T-helper 1 cell (primary cell): ENCODE measurements at places on chromosomes 5 and 9.

- DNase-seq, result no peak
Measured at GRCh38 chr5:14954616-14955343, 83.2 kb upstream of the ANKH start.

DNA sequence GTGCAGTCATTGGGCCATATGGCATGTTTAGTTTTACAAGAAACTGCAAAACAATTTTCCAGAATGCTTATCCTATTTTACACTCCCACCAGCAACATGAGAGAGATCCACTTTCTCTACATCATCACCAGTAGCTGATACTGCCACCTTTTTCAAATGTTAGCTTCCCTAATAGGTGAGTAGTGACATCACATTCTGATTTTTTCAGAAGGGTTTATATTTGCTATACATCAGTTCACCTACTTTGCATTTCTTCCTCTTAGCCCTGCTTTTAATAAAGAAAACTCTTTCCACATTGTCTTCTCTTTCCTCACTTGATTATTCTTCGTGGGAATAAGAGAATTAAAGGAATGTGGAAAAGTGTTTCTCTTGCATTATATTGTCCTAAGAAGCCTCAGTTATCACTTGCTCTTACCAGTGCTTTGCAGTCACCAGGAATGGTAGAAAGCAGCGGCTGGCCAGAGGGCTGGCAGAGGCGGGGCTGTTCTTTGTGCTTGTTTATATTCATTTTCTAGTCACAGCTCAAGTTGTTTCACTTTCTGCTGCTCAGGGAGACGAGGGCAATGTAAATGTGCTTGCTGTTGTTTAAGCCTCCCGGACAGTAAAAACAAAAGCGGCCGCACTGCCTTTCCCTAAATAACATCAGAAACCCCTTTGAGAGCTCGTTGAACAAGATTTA is 164.8 kb downstream of the HSD17B3 start:
- no peak for DNase-seq

- no peak for DNase-seq
Measured at GRCh38 chr5:109373932-109374331, 35.8 kb downstream of the PJA2 start.

DNA sequence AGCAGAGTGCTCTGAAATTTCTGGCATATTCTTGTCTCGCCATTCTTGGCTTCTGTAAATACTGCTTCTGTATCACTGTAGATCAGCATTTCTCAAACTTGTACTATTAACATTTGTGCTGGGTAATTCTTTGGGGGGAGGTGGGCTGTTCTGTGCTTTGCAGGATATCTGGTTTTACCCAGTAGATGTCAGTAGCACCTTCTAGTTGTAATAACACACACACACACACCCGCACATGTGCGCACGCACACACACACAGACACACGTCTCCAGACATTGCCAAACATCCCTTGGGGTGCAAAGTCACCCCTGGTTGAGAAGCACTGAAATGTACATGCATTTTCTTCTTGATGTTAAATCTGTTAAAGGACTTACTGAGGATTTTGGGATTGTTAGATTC is 304.1 kb downstream of the MAT2B start:
- no peak for DNase-seq

DNA sequence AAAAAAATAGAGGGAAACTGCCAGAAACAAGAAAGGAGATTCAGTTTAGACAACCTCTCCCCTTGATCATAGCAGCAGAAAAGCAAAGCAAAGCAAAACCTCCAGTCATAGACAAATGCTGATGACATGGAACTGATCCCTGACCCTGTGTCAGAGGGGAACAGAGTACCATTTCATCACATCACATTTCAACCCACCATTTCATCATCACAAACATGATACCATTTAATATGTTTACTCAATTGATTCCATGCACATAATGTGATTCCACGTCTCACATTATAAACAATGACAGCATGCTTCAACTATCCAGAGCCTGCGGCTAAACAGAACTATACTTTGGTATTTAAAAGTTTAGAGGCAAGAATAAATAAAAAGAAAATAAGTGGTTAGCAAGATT is 28.7 kb upstream of the ACOT12 start:
- no peak for DNase-seq

DNA sequence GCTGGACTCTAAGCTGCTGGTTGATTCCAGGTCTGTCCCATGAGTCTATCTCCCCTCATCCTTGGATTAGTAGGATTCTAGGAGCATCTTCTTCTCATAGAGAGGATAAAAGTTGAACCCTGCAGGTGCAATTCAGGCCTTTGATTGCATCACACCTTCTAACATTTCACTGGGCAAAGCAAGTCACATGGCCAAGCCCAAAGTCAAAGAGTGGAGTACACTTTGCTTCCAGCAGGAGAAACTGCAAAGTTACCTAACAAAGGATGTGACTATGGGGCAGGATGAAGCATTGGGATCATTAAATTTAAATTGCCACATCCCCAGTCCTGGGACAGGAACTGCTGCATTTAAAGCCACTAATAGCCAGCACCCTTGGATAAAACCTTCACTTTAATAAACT is 51.0 kb upstream of the EGFLAM start:
- DNase-seq, result no peak

DNA sequence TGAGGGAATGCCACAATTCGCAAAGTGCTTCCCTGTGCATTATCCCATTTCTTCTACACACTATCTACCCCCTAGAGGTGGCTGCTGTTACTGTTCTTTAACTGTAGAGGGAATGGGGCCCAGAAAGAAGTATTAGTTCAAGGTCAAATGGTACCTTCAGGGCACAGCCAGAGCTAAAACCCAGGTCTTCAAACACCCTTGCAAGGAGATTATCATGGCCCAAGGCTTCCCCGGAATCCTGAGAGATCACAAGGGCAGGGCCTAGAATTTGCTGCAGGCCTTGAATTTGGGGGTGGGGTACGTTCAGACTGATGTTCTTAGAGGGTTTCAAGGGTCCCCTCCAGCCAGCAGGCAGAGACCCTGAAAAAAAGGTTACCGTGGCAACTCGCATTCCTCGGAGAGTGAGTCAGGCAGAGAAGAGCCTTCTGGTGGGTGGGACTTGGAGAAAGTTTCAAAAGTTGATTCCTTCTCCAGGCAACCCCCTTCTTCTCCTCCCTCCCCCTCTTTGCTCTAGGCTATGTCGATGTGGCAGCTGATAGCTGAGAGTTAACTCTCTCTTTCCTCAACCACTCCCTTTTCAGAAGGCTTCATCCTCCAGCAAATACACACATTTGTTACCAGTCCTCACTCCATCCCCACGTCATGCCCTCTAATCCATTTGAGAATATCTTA is 1.9 kb downstream of the SPARC start:
- DNase-seq, result no peak

DNA sequence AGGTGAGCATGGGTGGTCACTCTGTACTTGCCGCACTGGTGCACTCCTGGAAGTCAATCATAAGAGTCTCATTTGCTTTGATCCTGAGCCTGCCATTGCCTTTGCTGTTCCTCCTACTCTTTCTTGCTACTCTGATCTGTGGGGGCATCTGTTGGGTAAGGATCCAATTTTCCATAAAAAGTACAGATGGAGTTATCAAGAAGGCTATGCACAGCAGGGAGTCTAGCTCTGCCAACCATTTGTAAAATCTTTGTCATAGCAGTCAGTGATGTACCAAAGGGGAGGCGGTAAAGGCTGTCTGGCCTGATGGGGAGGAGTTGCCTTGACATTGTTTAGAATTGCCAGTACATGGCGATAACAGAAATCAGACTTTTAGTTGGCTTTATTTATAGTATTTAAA is 109.0 kb upstream of the PLPPR1 start:
- DNase-seq, result no peak

DNA sequence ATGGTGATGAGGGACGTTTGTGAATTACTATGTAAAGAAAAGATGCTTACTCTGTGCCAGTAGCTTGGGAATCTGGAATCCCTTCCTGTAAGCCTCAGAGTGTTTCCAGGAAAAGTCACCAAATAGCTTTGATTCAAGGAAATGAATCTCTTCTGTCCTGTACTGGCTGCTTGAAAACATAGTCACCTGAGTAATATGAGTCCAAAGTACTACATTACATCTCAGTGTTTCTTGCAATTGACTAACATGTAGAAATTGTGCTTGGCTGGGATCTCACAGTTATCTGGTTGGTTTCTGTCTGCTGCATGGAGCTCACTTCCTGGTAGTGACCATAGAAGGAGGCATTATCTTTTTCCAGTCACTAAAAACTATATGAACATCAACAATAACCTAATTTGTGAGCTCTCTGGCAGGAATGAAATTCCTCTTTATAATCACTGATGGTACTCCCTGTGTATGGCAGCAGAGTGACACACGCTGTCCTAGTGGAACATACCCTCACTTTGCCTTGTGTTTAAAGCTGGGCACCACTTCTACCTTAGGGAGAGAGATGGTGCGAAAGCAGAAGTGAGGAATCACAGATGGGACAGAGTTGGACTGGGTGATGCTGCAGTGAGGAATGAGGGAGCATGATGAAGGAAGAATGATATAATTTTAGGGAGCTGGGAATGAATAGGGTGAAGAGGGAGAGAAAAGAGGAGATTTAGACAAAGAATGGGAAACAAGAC is 568.5 kb downstream of the RAB3C start:
- no peak for DNase-seq

GRCh38 chr5:134965271-134965825 is 2.4 kb upstream of the CATSPER3 start:
- DNase-seq, result no peak

GRCh38 chr9:123659358-123659757 is 270.6 kb downstream of the DENND1A start:
- DNase-seq, result no peak

- no peak for DNase-seq
Measured at GRCh38 chr9:136662656-136663581, at the start of gene EGFL7. EGFL7 (plus strand) TSS chr9:136662916; CDS start chr9:136668283, 5,367 bp downstream.

DNA sequence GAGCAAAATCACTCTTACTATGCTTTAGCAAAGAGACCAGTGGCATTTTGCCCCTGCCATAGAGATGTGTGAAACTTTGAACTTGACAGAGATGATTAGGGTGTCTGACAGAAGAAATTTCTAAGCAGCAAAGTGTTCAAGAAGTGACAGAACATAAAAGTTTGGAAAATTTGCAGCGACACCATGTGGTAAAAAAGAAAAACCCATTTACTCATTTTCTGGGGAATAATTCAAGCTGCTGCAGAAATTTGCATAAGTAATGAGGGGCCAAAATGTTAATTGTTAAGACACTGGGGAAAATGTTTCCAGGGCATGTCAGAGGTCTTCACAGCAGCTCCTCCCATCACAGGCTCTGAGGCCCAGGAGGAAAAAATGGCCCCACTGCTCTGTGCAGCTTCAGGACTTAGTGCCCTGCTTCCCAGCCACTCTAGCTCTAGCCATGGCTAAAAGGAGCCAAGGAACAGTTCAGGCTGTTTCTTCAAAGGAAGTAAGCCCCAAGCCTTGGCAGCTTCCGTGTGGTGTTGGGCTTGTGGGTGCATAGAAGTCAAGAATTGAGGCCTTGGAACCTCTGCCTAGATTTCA is 6.1 kb upstream of the AP3B1 start:
- no peak for DNase-seq

DNA sequence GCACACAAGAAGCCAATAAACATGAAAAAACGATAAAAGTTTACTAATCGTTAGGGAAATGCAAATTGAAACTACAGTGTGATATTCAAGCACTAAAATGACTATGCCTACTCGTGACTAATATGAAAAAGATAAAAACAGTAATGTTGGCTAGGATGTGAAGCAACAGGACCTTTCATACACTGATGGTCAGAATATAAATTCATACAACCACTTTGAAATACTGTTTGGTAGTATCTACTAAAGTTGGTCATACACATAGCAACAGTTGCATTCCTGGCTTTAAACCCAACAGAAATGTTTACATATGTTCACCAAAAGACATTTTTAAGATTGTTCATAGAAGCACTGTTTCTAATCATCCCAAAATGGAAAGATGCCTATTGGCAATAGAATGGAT is 24.3 kb downstream of the FBXO38 start:
- no peak for DNase-seq

DNA sequence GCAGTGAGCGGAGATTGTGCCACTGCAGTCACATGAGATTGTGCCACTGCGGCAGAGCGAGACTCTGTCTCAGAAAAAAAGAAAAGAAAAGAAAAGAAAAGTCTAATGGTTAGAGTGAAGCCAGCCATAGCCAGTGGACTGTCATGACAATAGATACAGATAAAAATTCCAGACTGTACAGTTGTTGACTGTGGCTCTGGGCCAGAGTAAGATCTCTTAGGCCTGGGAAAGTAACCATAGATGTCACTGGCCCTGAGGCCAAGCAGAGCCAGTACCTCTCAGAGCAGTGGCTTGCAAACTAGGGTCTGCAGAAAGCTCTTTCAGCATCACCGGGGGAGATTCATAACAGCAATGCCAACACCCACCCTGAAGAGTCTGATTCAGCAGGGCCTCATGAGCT is 44.1 kb upstream of the SUB1 start:
- no peak for DNase-seq

DNA sequence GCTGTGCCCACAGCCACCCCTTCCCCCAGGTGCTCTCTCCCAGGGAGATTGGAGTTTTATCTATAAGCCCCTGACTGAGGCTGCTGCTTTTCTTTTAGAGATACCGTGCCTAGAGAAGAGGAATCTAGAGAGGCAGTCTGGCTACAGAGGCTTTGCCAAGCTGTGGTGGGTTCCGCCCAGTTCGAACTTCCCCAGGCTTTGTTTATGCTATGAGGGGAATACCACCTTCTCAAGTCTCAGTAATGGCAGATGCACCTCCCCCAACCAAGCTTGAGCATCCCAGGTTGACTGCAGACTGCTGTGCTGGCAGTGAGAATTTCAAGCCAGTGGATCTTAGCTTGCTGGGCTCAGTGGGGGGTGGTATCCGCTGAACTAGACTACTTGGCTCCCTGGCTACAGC is 157.4 kb downstream of the CAAP1 start:
- DNase-seq, result no peak

DNA sequence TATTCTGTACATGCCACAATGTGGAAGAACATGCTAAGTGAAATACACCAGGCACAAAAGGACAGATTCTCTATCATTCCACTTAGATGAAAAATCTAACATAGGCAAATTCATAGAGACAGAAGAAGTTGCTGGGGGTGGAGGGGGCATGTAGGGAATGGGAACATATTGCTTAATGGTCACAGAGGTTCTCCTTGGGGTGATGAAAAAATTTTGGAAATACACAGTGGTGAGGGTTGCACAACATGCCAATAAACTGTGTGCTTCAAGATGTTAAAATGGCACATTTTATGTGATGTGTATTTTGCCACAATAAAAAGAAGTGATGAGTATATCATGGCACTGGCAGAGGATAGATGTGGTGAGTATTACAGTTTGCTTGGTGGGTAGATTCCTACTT is 111.9 kb downstream of the SUSD1 start:
- DNase-seq, result no peak

DNA sequence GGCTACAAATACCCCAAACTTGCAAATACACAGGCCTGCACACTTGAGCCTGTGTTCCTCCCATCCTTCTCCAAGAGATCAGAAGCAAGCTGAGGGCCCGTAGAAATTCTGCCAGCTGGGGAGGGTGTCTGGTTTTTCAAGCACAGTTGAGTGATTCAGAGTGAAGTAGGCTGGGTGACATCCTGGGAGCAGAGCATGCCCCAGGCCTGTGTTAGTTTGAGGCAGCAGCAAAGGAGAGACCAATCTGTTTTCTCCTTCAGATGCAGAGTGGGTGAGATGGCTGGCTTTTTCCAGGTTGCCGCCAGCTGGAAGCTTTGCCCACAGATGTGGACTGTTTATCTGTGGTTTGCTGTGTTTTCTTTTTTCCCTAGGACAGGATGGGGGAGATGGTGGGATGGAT is 63.1 kb downstream of the RCL1 start:
- DNase-seq, result no peak

- DNase-seq, result no peak
Measured at GRCh38 chr5:13133951-13134350, 810.5 kb downstream of the DNAH5 start.

- DNase-seq, result no peak
Measured at GRCh38 chr9:27085456-27085855, 23.6 kb upstream of the TEK start.

GRCh38 chr5:83375049-83375745 is 96.3 kb upstream of the VCAN start:
- DNase-seq, result no peak
